Activated CD4-positive, alpha-beta T cell treated with anti-CD3 and anti-CD28 coated beads, Interleukin-2, amount 50 U/mL, for 4 hours (primary cell): ENCODE measurements at places on chromosomes 7 and 10.

DNA sequence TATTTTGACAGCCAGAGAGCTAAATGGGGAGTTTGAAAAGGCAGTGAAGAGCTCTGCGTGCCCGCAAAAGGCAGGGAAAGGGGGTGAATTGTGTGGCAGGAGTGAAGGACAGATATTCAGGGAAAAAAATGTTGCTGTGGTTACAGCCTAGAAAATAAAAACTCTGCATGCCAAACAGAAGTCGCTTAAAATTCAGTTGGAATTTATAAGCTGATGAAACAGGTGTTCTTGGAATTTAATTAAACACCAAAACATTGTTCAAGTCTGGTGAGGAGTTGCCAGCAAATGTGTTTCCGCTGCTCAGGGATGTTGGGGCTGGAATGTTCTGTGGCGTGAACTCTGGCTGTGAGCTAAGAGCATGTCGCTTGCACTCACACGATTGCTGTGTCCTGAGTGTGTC, 169.3 kb downstream of the ADRA2A start:
- DNase-seq, result no peak

GRCh38 chr10:118873091-118873737, 118.4 kb upstream of the CACUL1 start:
- no peak for DNase-seq

DNA sequence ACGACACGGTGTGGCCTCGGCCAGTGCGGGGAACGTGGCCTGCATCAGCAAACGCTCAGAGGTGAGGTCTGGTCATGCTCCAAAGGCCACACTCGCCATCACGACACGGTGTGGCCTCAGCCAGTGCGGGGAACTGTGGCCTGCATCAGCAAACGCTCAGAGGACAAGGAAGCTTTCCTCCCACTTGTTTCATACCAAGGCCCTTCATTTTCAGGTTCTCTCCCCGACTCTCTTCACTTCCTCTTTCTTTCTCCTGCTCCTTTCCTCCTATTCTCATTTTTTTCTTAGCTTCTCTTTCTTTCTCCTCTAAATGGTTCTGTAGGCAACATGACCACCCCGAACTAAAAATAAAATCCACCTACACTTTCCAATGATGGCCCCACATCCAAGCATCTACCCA, 384.4 kb upstream of the SHH start:
- no peak for DNase-seq

DNA sequence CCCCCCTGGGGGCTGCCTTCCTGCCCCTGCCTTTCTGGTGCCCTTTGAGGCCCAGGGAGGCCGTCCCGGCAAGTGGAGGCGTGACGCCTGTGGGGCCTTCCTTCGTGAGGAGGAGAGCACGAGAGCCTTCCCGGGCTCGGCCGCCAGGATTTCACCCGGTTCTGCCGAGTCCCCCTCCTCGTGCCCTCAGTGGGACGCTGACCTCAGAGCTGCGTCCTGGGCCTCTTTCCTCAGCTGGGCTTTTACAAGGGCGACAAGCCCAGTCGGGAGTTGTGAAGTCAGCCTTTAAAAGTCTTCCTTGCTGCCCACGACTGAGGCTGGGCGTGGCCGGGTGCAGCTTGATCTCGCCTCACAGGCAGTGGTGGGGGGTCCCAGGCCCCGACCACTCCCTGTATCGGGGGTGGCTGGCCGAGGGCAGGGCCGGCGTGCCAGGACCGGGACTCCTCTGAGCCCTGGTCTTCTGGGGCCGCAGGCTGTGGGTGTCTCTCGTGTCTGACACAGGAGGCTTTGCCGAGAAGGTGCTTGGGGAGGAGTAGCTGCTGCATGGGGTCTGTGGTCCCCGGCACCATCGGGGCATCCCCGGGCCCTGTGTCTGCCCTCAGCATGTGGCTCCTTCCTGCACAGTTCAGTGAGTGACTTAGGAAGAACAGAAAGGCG, 41.8 kb downstream of the FAM20C start:
- no peak for DNase-seq

GRCh38 chr7:157664871-157665633, 328.2 kb downstream of the DNAJB6 start:
- no peak for DNase-seq
